ENCODE measurements at places on chromosomes 4 and X.

DNA sequence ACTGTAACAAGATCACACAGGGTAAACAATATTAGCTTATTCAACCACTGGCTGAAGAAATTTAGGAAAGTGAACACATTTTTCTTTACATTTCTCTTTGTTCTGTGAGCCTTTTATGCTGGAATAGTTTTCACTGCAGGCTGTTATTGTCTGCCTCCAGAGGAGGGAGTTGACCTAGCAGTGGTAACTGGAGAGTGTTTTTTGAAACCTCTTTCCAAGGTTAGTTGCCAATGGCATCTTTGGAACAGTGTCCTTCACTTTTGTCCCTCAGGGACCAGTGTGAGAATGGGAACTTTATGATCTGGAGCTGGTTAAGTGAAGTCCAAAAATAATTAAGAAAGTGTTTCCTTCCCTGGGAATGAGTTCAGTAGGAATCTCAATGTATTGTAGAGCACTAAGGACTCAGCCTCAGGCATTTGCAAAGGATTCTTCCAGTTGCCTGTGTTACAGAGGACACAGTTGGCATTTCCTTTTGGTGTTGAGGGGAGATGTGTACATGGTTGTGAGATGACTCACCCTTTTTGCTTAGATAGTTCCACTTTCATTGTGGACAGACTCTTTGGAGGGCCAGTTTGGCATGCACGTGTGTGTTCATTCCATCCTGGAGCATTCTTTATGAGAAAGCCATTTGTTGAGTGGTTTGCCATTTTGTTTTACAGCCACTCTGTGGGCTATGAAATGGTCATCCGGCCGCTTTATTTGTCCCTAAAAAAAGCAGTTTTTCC, 61.3 kb downstream of the AR start:
- no peak for DNase-seq

- DNase-seq = no peak
Measured at GRCh38 chr4:7808181-7808580, 131.5 kb downstream of the AFAP1 start.

DNA sequence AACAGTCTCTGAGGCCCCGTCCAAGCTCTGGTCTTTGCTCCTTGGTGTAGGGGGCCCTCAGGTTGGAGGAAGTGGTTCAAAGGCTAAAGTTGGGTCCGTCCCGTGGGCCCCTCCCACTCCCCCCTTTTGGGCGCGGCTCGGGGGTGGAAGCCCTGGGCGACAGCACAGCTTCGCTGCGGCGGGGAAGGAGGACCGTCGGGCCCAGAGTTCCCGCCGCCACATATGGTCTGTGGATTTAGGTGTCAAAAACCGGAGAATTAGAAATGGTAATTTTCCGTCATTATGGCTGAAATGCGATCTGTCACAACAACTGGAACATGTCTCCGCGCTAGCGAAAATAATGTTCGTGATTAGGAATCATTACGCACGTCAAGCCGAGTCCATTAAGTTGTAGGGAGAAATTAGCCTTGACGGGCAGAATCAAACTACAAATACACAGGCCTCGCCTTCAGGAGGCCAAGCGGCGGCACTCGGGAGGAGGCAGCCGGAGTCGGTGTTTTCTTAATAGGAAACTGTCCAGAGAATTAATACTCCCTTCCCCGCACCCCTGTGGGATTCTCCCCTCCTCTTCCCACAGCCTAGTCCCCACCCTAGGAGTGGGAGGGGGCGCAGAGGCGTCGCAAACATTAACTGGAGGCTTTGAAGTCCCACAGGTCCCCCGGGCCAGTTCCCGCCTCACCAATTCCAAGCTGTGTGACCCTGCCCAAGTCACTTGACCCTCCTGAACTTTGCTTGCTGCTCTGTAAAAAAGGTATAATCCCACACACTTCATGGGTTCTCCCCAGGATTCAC, 15.0 kb downstream of the NKX3-2 start:
- no peak for DNase-seq

GRCh38 chrX:53429755-53430154, 4.4 kb downstream of the HSD17B10 start:
- no peak for DNase-seq

DNA sequence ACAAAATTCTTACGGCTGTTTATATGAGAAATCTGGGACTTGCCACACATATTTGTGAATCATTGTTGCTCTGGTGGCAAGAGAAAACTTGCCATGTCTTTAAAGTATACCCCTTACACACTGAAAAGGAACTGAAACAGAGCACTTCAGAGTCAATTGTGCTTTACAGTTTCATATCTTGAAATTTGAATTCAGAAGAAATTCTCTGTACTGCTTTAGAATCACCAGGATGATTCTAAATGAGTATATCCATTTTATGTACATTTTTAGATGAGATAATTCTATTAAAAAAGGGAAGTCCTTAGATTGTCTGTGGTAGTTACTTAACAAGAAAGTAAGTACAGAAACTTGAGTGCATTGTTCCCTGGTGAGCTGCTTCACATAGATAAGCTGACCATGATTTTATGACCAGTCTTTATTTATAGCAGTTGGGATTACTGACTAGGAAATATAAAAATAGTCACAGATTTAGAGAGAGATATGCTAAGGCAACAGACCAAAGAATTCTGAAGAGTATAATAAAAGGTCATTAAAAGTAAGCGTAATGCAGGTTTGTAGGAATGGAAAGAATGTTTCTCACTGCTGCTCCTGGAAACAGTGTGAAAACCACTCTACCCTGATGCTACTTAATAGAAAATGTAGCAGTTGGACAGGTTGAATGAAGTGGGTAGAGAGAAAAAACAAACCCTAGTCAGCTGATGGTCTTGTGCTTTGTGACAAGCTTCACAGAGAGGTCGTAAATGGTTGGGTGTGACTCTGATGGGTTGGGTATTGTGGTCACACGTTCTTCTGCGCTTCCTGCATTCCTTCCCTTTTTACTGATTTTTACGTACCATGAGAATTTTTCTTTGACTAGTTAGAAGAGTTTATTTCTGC, 41.0 kb downstream of the FNIP2 start:
- peak; percentile 35 for DNase-seq

GRCh38 chr4:51909236-51909703, 66.3 kb downstream of the DCUN1D4 start:
- DNase-seq = no peak
